ENCODE measurements at places on chromosomes 11 and 22.

DNA sequence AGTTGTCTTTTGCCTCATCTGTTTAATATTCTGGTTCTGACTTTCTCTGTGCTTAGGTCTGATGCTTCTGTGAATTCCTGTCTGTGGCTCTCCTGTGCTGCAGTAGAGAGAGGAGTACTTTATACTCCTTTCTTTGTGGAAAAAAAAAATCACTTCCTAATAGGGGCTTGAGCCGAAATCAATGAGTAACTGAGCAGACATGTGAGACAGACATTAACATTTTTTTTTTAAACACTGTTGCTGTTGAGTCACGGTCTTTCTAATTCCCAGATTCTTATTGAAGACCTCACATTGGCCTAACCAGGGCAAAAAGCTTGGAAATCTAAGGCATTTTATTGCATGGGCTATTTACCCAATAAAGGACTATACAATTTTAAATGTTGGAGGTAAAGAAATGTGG, 86.1 kb downstream of the GRM5 start:
- no peak for DNase-seq

- no peak for DNase-seq
Measured at GRCh38 chr22:45887202-45888131, 89.5 kb downstream of the WNT7B start.

DNA sequence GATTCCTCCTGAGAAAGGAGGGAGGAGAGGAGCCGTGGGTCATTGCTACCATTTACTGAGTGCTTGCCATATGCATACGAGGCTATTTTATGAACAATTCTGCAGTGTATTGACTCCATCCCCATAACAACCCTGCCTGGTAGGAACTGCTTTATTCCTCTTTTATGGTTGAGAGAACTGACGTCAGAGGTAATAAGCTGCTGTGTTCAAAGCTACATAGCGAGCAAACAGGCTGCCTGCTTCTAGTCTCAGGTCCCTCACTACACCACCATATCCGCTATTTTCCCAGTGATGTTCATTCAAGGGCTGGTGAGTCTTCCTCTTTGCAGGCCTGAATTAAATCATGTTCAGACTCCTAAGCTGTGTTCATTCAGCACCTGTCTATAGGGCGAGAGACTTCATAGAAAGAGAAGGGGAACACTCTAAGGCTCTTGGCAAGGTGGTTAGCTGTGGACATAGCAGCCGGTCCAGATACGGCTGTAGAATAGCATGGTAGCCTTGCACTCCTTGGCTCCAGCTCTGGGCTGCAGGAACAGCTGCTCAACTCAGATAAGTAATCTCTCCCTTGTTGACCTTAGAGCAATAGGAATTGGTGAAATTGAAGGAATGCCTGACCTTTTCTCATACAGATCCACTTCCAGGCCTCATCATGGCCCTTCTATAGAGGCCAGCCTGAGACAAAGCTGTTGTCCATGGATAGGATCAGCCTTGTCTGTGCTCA, 82.6 kb downstream of the MICAL2 start:
- DNase-seq: peak; percentile 78

DNA sequence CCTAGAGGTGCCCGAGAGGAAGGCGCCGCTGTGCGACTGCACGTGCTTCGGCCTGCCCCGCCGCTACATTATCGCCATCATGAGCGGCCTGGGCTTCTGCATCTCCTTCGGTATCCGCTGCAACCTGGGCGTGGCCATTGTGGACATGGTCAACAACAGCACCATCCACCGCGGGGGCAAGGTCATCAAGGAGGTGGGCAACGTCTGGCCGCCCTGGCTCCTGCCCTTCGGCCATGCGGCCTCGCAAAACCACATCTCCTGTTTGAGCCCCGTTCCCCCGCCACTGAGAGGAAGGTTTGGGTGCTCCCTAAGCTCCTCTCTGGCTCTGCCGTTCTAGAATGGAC, 3.4 kb downstream of the SLC17A6 start:
- no peak for DNase-seq

DNA sequence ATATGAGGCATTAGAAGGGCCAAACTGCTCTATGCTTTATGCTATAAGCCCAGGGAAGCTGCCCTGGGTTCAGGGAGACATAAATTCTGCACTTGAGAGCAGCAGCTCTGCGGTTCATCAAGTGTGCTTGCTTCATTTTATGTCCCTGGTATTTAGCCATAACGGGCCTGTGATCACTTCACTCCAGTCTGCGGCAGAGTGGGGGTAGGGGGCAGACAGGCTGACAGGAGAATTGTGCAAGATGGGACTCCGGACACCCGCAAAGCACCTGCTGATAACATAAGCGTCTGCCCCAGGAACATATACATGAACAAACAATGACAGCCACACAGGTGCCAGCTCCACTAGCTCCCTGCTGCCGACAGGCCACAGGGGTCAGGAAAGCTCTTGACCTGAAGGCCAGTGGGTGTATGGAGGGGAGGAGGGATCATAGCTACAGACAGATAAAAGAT, 56.1 kb downstream of the SMCO4 start:
- no peak for DNase-seq

- DNase-seq: no peak
Measured at GRCh38 chr11:76184551-76184993, 21.7 kb downstream of the WNT11 start.

DNA sequence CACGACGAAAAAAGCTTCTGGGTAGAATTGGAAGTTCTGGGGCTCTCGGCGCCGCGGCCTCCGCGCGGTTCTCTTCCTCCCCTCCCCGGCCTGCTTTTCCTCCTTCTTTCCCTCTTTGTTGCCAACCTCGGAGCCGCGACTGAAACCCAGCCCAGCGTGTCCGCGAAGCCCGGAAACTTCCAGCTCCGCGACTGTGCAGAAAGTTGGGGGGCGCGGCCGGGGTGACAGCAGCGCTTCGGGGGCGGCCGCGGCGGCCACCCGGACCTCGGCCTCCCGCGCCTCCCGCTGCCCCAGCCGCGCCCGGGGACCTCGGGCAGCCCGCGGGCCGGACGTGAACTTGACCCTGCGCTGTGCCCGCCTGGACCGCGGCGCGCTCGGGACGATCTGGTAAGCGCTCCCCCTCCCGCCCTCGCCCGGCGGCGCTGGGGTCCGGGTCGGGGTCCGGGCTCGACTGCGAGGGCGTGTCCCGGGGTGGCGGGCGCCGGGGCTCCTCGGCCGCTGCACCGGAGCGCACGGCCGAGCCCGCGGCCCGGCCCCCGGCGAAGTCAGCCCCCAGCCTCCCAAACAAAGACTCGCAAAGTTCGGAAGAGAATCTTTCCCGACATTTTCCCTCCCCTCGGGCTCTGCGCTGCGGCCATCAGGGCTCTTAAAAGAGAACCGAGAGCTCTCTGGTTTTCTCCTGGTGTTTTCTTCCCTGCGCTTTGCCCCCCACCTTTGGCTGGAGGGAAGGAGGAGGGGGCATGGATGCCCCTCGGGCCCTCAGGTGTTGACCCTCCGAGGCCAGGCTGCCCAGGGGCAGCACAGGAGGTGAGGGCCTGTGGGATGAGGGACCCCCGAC, 67.9 kb upstream of the WNT7B start:
- DNase-seq: peak; percentile 48

- DNase-seq: no peak
Measured at GRCh38 chr11:102422817-102423712, 29.5 kb downstream of the TMEM123 start.

DNA sequence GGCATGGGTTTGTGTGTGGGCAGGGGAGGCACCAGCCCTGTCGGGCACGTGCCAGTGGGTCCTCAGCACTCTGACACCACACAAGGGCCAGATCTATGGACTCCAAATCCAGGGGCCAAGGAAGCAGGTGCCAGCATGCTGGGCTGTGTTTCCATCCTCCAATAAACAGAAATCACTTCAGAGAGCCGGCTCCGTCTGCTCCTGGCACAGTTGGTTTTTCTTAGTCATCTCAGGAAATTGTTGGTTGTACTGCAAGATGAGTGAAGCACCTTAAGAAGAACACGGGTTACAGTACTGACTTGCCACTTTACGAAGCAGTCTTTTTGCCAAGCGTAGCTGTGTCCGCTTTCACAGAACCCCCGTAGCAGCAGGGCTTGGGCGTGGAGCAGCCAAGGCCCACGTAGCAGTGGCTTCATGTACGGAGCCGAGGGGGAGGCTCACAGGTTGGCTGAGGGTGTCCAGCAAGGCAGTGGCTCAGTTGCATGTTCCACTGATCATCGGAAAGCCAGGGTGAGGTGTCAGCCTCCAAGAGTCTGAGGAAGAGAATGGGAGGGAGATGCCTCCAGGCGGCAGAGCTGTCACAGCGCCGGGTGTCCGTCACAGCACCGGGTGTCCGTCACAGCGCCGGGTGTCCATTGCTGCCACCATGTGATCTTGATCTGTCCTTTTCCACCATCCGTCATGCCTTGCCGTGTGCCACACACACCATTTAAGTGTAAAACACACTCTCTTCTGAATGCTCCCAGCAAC, 314.9 kb downstream of the CTTN start:
- no peak for DNase-seq

DNA sequence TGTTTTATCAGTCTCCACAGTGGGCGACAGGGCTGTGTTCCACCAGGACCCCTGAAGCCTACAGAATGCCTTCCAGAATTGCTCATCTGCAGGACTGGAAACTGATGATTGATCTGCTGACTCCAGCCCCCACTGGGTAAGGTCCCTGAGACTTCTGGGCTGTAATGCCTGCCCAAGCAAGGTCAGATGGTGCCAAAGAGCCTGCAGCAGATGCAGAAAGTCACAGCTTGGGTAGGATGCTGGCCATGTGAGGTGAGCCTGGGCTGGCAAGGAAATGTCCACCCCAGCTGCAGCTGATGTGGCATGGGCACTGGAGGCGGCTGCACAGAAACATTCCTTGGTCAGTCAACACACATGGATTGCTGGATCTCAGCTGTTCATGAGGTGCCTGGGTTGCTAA, 30.9 kb downstream of the LRRC32 start:
- DNase-seq: no peak

GRCh38 chr11:63682066-63683021, 1.0 kb downstream of the RTN3 start:
- DNase-seq: no peak

GRCh38 chr22:46185283-46185682, 35.0 kb downstream of the PPARA start:
- DNase-seq: no peak

DNA sequence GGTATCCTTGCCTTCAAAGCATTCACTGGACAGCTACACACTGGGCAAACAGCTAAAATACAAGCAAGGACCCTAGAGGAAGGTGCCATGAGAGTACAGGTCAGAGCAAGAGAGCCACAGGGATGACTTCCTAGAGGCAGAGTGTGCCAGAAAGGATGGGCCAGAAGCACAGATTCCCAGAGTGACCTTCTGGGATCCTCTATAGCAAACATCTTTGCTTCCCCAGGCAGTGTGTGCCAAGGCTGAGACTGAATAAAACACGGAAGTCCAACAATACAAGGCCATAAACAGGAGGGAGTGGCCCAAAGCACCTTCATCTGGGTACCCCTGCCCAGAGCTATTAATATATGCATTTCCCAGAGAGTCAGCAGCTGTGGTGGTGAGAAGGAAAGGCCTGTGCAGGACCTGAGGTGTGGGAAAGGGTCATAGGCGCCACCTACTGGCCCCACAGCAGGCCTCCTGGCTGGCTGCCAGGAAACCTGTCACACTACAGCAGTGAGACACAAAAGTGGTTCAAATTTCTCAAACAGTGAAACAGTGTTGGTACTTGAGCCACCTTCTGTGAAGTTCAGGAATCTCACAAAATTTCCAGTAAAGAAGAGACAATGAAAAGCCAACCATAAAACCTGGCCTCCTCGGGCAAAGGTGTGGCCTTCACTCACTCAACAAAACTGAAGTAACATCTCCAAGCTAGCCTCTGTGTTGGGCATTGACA, 20.3 kb downstream of the CLPB start:
- DNase-seq: peak; percentile 74
